ENCODE measurements at places on chromosomes 4 and X. TPM values are rescaled to one million over a fixed set of nuclear protein-coding genes. Genes with fewer than 3 reads are reported as not detected.

DNA sequence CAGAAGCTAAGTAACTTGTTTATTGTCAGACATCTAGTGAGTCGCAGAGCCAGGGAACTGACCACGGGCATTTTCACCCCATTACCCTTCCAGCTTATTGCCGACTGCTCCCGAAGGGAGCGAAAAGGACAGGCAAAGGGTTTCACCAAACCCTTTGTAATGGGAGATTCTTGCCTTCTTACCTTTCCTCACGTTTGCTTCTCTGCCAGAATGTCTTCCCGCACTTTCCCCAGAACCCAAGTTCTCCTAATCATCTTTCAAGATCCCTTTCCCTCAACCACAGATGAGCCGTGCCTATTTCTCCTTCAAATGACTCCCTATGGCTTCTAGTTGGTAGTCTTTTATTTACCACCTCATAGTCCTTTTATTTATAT is 520 bp upstream of the SRP72 start:
- peaks cover 27% of the 10 kb centered on the region for H3K36me3 ChIP-seq
- H3K27ac ChIP-seq: peak overlapping the region; percentile 98
- DNase-seq: no peak
- no peaks in the 10 kb centered on the region for H3K27me3 ChIP-seq
- H3K4me3 ChIP-seq: peak overlapping the region; percentile 98

GRCh38 chrX:36978886-36979285 is 29.3 kb upstream of the FAM47C start:
- no peak overlapping the region for H3K4me3 ChIP-seq
- H3K4me1 ChIP-seq: no peaks in the 10 kb centered on the region
- DNase-seq: no peak
- H3K27me3 ChIP-seq: no peaks in the 10 kb centered on the region

DNA sequence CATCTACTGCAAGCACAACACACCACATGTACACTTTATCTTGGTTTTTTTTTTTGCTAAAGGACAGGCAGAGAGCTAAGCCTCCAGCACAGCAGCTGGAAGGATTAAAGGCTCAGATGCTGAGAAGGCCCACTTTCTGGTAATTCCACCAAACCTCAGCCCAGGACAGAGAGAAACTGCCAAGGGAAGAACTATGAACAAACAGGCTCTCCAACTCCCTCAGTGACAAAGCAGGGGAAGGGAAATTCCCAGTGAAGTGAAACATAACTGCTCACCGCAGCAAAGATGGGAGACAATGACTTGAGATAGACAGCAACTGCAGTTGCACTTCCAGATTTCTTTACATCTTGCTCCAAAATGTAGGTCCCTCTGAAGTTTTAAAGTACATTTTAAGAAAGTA is 4.8 kb downstream of the PROM1 start:
- H3K4me1 ChIP-seq: no peaks in the 10 kb centered on the region
- no peak for DNase-seq
- H3K36me3 ChIP-seq: no peaks in the 10 kb centered on the region
- H3K27ac ChIP-seq: no peak overlapping the region
- no peak overlapping the region for H3K4me3 ChIP-seq
- H3K27me3 ChIP-seq: peaks cover 9% of the 10 kb centered on the region

GRCh38 chr4:1714303-1715001 is 2.3 kb upstream of the SLBP start:
- peaks cover 41% of the 10 kb centered on the region for H3K4me1 ChIP-seq
- no peaks in the 10 kb centered on the region for H3K27me3 ChIP-seq
- H3K36me3 ChIP-seq: peaks cover 2% of the 10 kb centered on the region
- peak overlapping the region; percentile 78 for H3K27ac ChIP-seq
- peak overlapping the region; percentile 58 for H3K4me3 ChIP-seq
- no peak for DNase-seq

DNA sequence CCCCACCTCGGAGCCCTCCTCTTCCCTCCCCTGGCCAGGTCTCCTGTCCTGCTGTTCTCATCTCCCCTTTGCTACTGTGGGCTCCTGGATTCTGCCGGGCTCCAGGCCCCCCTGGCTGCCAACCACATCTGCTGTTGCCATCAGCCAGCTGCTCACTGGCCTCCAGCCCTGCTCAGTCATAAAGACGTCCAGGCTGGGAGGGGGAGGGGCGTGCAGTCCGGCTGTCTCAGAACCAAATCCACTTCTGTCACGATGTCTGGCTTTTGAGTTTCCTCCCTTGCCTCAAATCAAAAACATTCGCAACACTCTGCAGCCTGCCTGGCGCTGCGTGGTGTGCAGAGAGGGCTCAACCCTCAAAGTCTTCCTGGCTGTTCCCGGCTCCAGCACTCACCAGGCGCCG is 7.1 kb downstream of the RASL11B start:
- no peaks in the 10 kb centered on the region for H3K36me3 ChIP-seq
- DNase-seq: no peak
- no peak overlapping the region for H3K27ac ChIP-seq
- H3K27me3 ChIP-seq: no peaks in the 10 kb centered on the region
- H3K4me3 ChIP-seq: no peak overlapping the region
- no peaks in the 10 kb centered on the region for H3K4me1 ChIP-seq

DNA sequence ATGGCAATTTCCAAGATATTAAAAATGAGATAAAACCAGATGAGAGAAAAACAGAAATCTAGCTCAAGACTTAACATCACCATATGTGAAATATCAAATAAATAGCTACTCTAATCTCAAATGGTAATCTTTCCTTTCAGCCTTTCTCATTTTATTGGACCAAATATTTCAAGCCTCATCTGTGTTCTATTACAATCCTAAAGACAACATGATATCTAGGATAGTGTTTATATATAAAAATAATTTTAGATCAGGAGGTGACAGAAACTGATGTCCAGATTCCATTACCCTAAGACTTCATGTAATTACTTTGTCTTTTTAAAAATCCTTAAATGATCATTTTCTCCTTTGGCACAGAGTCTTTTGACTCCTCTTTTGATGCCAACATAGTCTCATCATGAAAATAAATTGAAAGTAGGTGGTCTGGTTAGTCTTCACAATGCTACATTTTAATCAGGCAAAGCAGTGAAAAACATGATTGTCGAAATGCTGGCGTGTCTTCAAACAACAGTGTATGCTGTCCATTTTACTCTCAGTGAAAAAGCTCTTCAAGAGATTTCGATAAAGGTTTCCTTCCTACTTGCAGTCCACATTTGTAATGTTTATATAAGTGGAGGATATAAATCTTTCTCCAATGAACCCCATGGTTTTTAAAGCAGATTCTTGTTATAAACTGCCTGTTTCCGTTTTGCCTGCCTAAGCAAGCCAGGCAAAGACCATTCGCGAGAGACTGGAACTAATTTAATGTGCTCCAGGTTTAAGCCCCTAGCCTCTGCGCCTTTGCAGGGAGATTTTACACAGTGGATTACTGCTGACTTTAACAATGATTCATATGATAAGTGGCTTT is 169.8 kb downstream of the SCFD2 start:
- no peak overlapping the region for H3K4me3 ChIP-seq
- H3K4me1 ChIP-seq: no peaks in the 10 kb centered on the region
- no peaks in the 10 kb centered on the region for H3K36me3 ChIP-seq
- H3K27me3 ChIP-seq: no peaks in the 10 kb centered on the region
- DNase-seq: no peak

DNA sequence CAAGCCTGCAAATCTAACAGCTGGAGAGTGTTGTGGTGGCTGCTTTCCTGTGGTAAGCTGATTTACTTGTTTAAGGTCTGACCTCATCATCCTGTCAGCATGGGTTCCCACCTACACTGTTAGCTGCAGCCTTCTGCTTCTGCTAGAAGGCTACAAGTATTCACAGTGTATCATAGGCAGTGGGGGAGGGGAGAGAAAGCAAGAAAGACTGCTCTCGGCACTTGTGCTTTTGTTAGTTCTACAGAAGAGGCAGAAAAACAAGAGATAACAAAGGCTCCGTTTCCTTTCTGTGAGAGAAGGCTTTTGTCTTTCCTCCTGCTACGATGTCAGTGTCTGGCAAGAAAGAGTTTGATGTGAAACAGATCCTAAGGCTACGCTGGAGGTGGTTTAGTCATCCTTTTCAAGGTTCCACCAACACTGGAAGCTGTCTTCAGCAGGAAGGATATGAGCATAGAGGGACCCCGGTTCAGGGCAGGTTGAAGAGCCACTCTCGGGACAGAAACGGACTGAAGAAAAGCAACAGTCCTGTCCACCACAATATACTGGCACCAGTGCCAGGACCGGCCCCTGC is at the start of gene KLHL4:
Gene KLHL4 (plus strand): TSS at position 232 of the 571 bp plus-strand sequence. CDS start 92 bp downstream, at position 324.
- H3K27ac ChIP-seq: peak within 1 kb of the TSS; percentile 91
- peak within 1 kb of the TSS; percentile 59 for H3K4me3 ChIP-seq
- peaks cover 20% of the 10 kb centered on the region for H3K4me1 ChIP-seq
- H3K27me3 ChIP-seq: no peaks in the 10 kb centered on the region

DNA sequence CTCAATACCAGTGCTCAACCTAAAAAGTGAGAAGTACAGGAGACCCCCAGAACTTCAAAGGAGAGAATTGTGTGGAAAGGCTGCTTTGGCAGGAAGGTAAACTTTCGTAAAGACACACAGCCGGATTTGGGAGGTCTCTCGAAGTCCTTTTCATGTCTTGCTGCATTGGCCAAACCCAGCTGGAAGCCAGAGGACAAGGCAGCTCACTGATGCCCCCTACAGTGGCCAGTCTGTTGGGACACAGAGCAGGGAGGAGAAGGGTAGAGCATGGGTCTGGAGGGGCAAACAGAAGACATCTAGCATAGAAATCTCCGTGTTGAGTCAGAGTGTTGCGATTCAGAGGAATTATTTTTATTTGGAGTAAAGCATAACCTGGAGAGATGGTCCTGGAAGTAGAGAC is 198.9 kb downstream of the ANK2 start:
- H3K4me3 ChIP-seq: no peak overlapping the region
- H3K27me3 ChIP-seq: no peaks in the 10 kb centered on the region
- H3K27ac ChIP-seq: no peak overlapping the region
- H3K4me1 ChIP-seq: no peaks in the 10 kb centered on the region
- H3K36me3 ChIP-seq: no peaks in the 10 kb centered on the region
- no peak for DNase-seq

GRCh38 chr4:16727218-16727617 is 171.2 kb downstream of the LDB2 start:
- H3K36me3 ChIP-seq: no peaks in the 10 kb centered on the region
- H3K4me3 ChIP-seq: no peak overlapping the region
- H3K4me1 ChIP-seq: no peaks in the 10 kb centered on the region
- H3K27me3 ChIP-seq: no peaks in the 10 kb centered on the region
- no peak overlapping the region for H3K27ac ChIP-seq

DNA sequence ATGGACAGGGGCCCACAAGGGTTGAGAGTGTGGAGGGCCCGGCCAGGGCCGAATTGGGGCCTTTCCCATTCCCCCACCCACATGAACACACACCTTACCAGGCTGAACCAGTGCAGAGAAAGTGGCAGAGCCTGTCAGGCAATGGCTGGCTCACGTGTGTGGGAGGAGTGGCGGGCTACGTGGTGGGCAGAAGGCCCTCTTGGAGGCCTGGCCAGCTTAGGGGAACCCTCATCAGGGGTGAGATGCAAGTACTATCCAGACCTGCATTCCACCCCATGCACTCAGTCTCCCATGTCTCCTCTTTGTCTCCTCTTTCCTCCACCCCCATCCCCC is 965 bp downstream of the TCEAL4 start:
- no peaks in the 10 kb centered on the region for H3K27me3 ChIP-seq
- DNase-seq: no peak
- H3K4me3 ChIP-seq: peak overlapping the region; percentile 81
- H3K4me1 ChIP-seq: peaks cover 10% of the 10 kb centered on the region
- H3K36me3 ChIP-seq: peaks cover 6% of the 10 kb centered on the region

GRCh38 chr4:181753207-181753606 is 490.0 kb upstream of the TENM3 start:
- no peaks in the 10 kb centered on the region for H3K4me1 ChIP-seq
- DNase-seq: no peak
- no peak overlapping the region for H3K4me3 ChIP-seq
- no peak overlapping the region for H3K27ac ChIP-seq

DNA sequence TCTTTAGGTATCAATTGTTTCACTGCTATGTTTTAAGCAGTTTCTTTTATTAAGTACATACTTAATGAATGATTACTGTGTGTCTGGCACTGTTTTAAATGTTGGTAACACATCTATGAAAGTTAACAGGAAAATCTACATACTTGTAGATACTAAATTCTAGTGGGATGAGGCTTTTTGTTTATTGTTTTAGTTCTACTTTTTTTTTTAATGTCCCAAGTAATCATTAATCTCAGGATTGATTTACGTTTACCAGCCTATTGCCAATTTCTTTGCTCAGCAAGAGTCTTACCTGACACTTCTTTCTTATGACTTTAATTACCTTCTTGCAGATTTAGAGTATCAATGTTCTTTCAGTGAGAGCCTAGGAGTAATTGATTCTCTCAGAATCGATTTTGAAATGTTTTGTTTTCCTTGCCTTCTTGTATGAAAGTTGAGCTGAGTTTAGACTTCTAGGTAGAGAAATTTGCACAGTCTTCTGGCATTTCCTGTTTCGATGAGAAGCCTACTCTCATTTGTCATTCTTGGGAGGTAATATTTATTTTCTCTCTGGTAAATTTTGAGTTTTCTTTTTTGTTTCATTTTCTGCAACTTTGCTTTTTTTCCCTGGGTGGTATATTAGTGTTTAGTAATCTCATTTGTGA is 235.2 kb upstream of the ANKRD50 start:
- H3K4me3 ChIP-seq: no peak overlapping the region
- H3K4me1 ChIP-seq: no peaks in the 10 kb centered on the region
- H3K27me3 ChIP-seq: no peaks in the 10 kb centered on the region
- H3K27ac ChIP-seq: no peak overlapping the region
- no peaks in the 10 kb centered on the region for H3K36me3 ChIP-seq

- DNase-seq: no peak
- no peaks in the 10 kb centered on the region for H3K27me3 ChIP-seq
- H3K4me1 ChIP-seq: no peaks in the 10 kb centered on the region
- no peak overlapping the region for H3K4me3 ChIP-seq
- H3K27ac ChIP-seq: no peak overlapping the region
- H3K36me3 ChIP-seq: no peaks in the 10 kb centered on the region
Measured at GRCh38 chr4:137740141-137740540, 207.8 kb upstream of the PCDH18 start.

GRCh38 chr4:56535915-56536314 is 30.3 kb downstream of the ARL9 start:
- H3K27me3 ChIP-seq: peaks cover 3% of the 10 kb centered on the region
- no peaks in the 10 kb centered on the region for H3K4me1 ChIP-seq
- no peak for DNase-seq
- H3K27ac ChIP-seq: no peak overlapping the region
- no peaks in the 10 kb centered on the region for H3K36me3 ChIP-seq

GRCh38 chrX:69024161-69024736 is 141.0 kb downstream of the PJA1 start:
- DNase-seq: no peak
- H3K36me3 ChIP-seq: no peaks in the 10 kb centered on the region
- H3K4me1 ChIP-seq: no peaks in the 10 kb centered on the region
- H3K27me3 ChIP-seq: no peaks in the 10 kb centered on the region

- DNase-seq: no peak
- H3K4me1 ChIP-seq: no peaks in the 10 kb centered on the region
- H3K4me3 ChIP-seq: no peak overlapping the region
Measured at GRCh38 chr4:104425948-104426347, 68.7 kb downstream of the CXXC4 start.

The EXOC1L gene
- total RNA-seq: not detected

The SPATA4 gene
- total RNA-seq: not detected

The NLGN4X gene
- not detected for total RNA-seq

The LRAT gene
- total RNA-seq: not detected

The STBD1 gene
- total RNA-seq: 4.9 TPM

The CDKL2 gene
- 5.7 TPM for total RNA-seq
